ENCODE measurements at places on chromosomes 11 and 22. TPM values are rescaled to one million over a fixed set of nuclear protein-coding genes. Genes with fewer than 3 reads are reported as not detected.

The MAPK8IP2 gene
- total RNA-seq = 2.0 TPM

The KCNA4 gene
- under 0.01 TPM for total RNA-seq

The MMP1 gene
- not detected for total RNA-seq

The DDI1 gene
- not detected for total RNA-seq

GRCh38 chr11:12382451-12382850 lies 5.1 kb downstream of the PARVA start:
- no peaks in the 10 kb centered on the region for H3K4me1 ChIP-seq
- no peak overlapping the region for H3K27ac ChIP-seq
- H3K36me3 ChIP-seq = no peaks in the 10 kb centered on the region
- H3K27me3 ChIP-seq = no peaks in the 10 kb centered on the region
- H3K4me3 ChIP-seq = no peak overlapping the region

DNA sequence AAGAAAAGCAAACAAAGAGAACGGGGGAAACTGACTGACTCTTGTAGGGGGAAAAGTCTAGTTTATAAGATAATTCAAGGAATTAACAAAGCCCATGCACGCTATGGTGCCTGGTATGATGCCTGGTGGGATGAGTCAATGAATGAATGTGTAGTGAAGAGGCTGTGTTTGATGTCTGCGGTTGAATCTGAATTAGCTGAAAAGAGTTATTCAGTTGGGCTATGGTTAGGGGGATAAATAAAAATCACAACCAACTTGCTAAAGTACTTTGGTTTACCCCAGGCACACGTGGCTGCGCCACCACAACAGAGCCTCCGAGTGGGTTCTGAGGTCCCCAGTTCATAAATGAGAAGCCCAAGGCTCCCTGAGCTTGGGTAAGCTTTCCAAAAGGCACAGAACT lies 369.3 kb upstream of the SYN3 start:
- DNase-seq = no peak
- H3K27me3 ChIP-seq = no peaks in the 10 kb centered on the region
- H3K27ac ChIP-seq = no peak overlapping the region
- H3K4me3 ChIP-seq = no peak overlapping the region
- H3K36me3 ChIP-seq = no peaks in the 10 kb centered on the region

GRCh38 chr11:78291503-78292108 lies 102.9 kb downstream of the USP35 start:
- no peaks in the 10 kb centered on the region for H3K27me3 ChIP-seq
- H3K27ac ChIP-seq = no peak overlapping the region
- H3K4me3 ChIP-seq = no peak overlapping the region
- DNase-seq = no peak
- H3K4me1 ChIP-seq = no peaks in the 10 kb centered on the region

The SMC1B gene
- not detected for total RNA-seq

DNA sequence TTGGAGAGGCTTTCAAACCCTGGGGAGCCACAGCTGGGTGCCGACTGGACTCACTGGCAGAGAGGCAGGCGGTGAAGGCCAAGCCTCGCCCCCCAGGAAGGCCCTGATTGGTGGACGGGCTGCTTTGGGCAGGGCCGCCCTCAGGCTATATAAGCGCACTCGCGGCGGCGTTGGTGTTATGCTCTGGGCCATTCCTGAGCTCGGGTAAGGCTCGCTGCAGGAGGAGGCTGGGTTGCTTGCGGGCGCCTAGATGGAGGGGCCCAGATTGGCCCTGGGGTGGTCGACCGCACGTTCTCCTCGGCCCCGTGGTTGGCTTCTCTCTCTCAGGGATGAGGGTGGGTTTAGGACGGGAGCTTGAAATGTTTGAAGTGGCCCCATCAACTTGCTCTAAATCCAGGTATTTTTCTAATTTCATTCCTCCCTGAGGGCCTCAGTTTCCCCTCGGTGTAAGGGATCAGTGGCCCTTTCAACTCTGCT lies at the start of gene SPDYC:
Gene SPDYC, plus strand, starts transcription at position 176 of the 477 bp plus-strand sequence. CDS start 1,125 bp downstream, outside the sequence.
- H3K27ac ChIP-seq = no peak within 1 kb of the TSS
- H3K36me3 ChIP-seq = no peaks in the 10 kb centered on the region
- no peaks in the 10 kb centered on the region for H3K4me1 ChIP-seq
- H3K4me3 ChIP-seq = no peak within 1 kb of the TSS
- DNase-seq = no peak

The NUDT8 gene
- total RNA-seq = 12.0 TPM

The PTPRCAP gene
- 8.0 TPM for total RNA-seq

DNA sequence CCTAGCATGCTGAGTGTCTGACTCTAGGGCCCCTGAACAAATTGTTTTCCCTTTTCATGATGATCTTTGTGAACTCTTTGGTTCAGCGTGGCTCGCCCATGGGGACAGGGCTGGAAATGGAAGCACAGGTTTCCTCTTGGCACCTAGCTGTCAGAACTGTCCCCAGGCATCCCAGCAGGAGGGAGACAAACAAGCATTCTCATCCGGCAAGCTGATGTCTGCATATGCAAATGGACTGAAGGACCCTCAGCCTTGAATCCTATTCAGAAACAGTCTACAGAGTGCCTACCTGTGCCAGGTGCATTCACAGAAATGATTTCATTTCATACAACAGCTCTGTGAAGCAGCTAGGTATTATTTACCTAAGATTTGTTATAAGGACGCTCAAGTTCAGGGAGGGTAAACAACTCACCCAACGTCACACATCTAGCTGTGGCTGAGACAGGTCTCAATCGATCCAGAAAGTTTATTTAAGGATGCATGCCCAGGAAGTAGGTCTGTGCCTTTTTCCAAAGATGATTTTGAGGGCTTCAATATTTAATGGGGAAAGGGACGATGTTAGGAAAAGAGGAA lies 176.4 kb downstream of the KIRREL3 start:
- no peaks in the 10 kb centered on the region for H3K27me3 ChIP-seq
- no peaks in the 10 kb centered on the region for H3K36me3 ChIP-seq
- H3K4me1 ChIP-seq = no peaks in the 10 kb centered on the region

DNA sequence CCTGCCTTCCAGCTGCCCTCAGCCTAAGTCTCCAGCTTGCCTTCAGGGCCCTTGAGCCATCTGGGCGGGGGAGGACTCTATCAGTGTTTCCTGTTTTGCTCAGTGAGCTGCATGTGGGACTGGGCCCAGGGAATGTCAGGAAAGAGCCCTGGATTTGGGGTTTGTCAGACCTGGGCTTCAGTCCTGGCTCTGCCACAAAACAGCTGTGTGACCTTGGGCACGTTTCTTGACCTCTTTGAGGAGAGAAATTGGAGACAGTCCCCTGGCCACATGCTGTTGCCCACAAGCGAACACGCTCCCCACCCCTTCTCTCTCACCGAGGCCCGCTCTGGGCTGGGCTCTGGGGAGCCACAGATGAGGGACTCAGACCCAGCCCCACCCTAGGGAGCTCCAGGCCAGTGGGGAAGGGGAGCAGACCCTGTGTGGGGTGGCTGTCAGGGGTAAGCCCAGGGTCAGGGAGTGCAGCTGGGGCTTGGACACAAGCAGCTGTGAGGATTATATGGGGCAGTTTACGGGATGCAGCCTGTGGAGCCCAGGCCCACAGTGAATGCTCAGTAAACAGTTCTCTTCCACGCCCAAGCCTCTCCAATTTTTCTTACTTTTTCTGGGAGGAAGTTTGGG lies 12.3 kb downstream of the MYO7A start:
- no peak overlapping the region for H3K4me3 ChIP-seq
- no peak for DNase-seq
- no peaks in the 10 kb centered on the region for H3K4me1 ChIP-seq
- H3K36me3 ChIP-seq = no peaks in the 10 kb centered on the region
- H3K27ac ChIP-seq = peak overlapping the region; percentile 39
- peaks cover 21% of the 10 kb centered on the region for H3K27me3 ChIP-seq

GRCh38 chr22:29621761-29622526 lies 18.5 kb downstream of the NF2 start:
- no peak overlapping the region for H3K4me3 ChIP-seq
- H3K27ac ChIP-seq = peak overlapping the region; percentile 71
- H3K4me1 ChIP-seq = peaks cover 24% of the 10 kb centered on the region
- no peaks in the 10 kb centered on the region for H3K36me3 ChIP-seq
- no peak for DNase-seq
- no peaks in the 10 kb centered on the region for H3K27me3 ChIP-seq

DNA sequence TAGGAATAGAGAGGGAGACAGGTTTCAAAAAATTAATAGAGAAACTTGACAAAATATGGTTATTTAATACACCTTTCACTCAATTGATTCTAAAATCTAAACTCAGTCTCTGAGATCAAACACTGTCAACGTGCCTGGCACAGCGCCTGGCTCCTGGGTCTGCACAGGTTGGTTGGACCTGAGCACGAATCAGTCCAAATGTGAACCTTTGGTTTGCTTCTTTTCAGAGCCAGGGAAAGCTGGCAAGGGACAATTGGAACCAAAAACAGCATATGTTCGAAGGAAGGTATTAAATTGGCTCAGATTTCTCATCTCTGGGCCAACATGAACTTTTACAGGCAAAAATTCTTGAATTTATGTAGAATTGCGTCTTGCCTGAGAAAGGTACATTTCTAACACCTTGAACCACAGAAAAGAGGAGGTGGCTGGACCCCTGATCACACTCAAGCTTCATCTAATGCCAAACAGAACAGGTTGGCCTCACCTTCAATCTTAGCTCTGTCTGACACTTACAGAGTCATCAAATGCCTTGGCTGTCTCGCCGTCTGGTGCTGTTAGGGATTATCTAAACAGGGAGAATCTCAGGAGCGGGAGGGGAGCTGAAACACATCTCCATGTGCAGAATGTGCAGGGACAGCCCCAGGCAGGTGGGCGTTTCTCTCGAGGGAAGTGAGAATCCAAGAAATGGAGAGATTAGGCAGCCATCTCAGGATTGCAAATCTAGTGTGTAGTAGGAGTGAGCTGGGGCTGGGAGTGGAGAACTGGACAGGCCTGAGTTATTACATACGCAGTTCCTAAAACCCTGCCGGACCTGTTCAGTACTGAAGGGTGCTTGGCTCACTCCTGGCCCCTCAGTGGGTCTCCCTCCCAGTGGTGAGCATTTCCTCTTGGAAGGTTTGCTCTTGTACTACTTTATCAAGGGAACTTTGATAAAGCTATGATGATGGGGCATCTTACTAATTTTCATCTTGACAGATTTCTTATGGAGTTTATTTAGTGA lies 442.2 kb upstream of the B3GAT1 start:
- H3K36me3 ChIP-seq = no peaks in the 10 kb centered on the region
- no peak overlapping the region for H3K4me3 ChIP-seq
- H3K4me1 ChIP-seq = no peaks in the 10 kb centered on the region
- no peak overlapping the region for H3K27ac ChIP-seq
- DNase-seq = no peak

GRCh38 chr22:49449377-49449776 lies 378.3 kb downstream of the BRD1 start:
- H3K36me3 ChIP-seq = no peaks in the 10 kb centered on the region
- H3K27ac ChIP-seq = no peak overlapping the region
- no peaks in the 10 kb centered on the region for H3K4me1 ChIP-seq

The FAM181B gene
- total RNA-seq = 0.16 TPM

DNA sequence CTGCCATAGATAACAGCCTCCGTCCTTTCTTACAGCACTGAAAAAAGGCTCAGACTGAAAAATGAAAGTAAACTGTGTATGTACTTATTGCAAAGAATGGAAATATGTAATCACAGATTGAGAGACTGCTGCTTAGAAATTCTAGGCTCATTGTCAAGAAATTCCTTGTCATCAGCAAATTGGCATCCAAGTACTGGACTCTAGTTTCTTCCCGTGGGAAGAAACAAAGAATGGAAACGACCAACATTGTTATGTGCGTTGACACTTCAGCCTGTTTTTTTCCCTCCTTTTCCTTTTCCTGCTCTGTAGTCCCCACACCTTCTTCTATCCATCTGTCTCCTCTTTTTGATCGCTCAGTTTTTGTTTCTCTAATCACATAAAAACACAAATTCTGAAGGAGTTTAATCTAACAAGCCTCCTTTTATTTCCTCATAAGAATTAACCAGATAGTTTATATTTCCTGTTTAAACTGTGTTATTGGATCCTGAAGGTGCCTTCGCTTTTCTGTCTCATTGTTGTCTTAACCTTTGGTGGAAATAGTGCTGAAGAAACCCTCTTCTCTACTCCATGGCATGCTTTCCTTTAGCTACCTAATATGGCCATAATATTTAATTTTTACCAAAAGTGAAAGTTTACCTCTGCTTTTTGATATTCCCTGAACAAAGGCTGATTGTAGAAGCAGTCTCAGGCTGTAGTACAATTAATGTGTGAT lies 20.0 kb upstream of the CASP12 start:
- peak overlapping the region; percentile 79 for H3K27ac ChIP-seq
- H3K27me3 ChIP-seq = no peaks in the 10 kb centered on the region
- no peak for DNase-seq
- H3K4me3 ChIP-seq = peak overlapping the region; percentile 63
- H3K36me3 ChIP-seq = no peaks in the 10 kb centered on the region

DNA sequence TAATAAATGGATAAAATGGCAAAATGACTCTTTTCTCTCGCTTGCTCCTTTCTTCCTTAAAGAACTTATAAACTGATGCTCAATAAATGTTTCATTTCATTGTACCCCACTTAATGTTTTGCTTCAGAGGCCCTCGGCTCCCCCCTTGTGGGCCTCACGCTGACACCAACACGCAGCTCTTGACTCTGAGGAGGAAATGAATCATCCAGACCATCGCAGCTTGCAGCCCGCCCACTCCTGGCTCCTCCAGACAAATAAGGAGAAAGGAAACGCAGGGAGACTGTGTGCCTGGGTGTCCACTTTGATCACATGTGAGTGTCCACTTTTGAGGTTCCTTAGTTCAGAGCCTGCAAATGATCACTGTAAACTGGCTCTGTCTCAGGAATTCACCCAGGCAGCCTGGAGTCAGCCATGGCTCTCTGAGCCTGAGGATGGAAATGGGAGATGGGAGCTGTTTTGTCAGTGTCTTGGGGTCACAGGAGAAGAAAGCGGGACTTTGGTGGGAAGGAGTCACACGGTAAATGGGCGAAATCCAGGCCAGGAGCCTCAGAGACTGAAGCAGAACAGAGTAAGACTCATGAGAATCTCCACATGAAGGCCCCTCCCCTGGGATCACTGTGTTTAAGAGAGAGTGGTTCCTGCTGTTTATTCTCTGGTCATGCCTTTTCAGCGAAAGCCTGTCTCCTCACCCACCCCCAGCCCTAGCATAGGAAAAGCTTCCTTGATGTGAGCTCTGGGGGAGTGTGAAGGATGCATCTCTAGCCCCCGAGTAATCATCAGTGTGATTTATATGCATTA lies 96.5 kb downstream of the CWC15 start:
- H3K4me1 ChIP-seq = no peaks in the 10 kb centered on the region
- H3K27ac ChIP-seq = peak overlapping the region; percentile 56
- H3K4me3 ChIP-seq = no peak overlapping the region
- H3K36me3 ChIP-seq = no peaks in the 10 kb centered on the region
- DNase-seq = peak; percentile 57

DNA sequence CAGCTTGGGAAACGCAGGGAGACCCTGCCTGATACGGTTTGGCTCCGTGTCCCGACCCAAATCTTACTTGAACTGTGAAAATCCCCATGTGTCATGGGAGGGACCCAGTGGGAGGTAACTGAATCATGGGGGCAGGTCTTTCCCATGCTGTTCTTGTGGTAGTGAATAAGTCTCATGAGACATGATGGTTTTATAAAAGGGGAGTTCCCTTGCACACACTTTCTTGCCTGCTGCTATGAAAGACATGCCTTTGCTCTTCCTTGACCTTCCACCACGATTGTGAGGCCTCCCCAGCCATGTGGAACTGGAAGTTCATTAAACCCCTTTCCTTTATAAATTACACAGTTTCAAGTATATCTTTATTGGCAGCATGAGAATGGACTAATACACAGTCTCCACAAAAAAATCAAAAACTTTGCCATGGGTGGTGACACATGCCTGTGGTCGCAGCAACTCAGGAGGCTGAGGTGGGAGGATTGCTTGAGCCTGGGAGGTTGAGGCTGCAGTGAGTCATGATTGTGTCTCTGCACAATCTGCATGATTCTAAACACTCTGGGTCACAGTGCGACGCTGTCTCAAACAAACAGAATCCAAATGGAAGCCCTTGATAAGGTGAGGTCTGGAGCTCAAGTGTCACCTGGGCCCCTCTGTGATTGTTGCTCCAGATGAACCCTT lies 34.9 kb downstream of the SYN3 start:
- H3K4me3 ChIP-seq = no peak overlapping the region
- no peak overlapping the region for H3K27ac ChIP-seq
- DNase-seq = no peak

The OR52J3 gene
- total RNA-seq = not detected

All from breast epithelium (tissue), 4 donors.